ENCODE measurements at places on chromosomes 7 and 10.

DNA sequence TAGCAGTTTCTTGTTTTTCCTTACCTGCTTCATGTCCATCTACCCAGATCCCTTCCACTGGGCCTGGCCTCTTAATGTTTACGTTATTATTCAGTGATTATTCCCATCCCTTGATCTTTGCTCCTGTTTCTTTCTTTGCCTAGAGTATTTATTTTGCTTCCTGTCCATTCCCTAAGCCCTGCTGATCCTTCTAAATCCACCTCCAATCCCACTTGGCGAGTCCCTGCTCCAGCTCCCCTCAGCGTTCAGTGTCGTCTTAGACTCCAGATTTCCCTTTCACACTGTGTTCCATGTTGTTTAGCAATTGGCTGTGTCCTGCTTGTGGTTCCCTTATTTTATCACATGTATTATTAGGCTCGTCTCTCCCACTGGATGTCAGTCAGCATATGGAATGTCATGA is 7.3 kb downstream of the PPP2R2D start:
- DNase-seq, result no peak

DNA sequence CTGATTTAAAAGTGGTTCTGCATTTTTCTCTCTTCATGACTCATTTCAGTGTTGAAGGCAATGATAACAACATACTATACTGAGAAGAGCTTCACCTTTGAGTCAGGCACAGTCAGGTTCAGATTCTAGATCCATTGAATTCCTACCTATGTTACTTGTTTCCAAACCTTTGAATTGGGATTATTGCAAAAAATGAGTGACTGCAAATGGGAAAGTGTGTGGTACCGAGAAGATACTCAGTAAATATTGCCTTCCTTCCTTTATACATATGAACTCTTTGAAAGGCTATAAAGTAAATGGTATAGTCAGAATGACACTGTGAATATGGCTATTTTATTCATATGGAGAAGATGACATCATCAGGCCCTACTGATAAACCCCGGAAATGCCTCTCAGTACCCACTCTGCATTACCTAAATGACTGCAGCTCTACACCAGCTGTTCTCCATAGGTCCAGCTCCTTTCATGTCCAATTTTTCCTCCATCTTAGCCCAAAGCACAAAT is 66.7 kb upstream of the FGL2 start:
- DNase-seq, result no peak

GRCh38 chr10:69838853-69839252 is 37.1 kb downstream of the COL13A1 start:
- no peak for DNase-seq

DNA sequence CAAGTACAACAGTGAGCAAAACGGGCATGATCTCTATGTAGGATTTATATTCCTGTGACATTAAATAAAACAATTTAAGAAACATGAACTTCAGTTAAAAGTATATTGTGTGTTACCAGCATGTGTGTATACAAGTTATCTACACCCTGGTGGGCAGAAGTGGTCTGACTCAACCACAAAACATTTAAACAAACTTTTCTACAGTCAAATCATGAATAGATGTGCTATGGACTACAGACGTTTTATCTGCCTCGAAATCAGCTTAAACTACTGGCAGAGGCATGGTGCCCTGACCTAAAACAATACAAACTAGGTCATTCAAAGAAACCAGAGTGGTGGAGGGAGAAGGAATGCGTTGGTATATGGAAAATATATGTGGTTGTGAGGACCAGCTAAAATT is 3.6 kb downstream of the ARL3 start:
- peak; percentile 34 for DNase-seq

- DNase-seq, result no peak
Measured at GRCh38 chr10:75547391-75548298, 116.2 kb downstream of the LRMDA start.

GRCh38 chr10:132332433-132332754 is 401 bp downstream of the LRRC27 start:
- DNase-seq, result no peak

DNA sequence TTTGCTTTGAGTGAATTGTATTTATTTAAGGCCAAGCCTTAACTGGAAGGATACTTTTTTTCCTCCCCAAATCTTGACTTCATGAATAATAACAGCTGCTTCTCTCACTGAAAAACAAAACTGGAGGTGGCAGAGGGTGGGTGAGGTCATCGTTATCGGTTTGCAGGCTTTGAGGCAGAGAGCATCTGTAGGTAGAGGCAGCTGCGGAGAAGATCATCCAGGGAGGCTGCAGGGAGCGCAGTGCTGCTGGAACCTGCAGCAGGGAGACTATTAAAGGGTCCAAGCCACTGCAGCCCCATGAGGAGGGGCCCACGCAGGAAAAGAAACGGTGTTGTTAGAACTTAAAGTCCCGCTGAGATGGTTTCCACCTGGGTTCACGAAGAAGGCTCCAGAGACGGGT is 112.1 kb upstream of the SDK1 start:
- no peak for DNase-seq

DNA sequence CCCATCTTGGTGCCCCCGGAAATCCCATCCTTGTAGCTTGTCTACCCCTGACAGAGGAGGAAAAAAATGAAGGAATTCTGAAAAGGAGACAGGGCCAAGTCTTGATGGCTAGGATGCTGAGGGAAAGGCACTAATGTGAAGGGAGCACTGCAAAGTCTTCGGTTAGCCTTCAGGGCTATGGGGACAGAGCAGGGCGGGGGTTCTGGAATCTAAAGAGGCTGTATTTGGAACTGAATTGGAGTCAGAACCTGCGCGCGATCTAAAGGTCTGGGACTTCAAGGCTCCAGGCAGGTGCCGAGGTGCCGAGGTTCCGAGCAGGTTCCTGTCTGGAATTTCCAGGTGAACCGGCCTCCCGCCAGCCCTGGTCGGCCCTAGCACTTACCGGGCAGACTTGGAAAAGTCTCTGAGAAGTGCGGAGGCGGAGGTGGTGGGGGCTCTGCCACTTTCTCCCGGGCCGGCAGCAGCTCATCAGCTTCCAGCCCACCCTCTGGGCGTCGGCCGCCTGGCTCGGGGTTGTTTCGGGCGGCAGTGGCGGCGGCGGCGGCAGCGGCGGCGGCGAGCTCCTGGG is 781 bp downstream of the GBX1 start:
- DNase-seq, result no peak

- DNase-seq, result no peak
Measured at GRCh38 chr10:54702583-54703485, 98.2 kb downstream of the PCDH15 start.

GRCh38 chr10:34003561-34003960 is 669.1 kb upstream of the NRP1 start:
- DNase-seq, result no peak

- no peak for DNase-seq
Measured at GRCh38 chr10:33981301-33981700, 646.8 kb upstream of the NRP1 start.

DNA sequence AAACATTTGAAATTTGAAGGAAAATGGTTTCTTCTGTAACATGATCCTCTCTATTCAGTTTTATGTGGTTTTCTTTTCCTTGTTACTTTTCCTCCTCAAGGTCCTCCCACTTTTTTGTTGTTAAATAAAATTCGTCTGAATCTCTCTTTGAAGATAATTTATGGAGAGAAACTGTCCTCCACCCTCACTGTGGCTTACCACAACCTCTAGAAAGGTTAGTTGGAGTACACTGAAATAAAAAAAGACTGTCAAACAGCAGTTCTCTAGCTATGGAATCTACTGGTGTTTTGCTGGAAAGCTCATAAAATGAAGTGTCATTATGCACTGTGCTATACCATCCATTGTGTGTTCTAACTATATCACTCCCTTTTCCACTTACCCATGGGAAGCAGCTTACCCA is 189.4 kb downstream of the HDAC9 start:
- no peak for DNase-seq

DNA sequence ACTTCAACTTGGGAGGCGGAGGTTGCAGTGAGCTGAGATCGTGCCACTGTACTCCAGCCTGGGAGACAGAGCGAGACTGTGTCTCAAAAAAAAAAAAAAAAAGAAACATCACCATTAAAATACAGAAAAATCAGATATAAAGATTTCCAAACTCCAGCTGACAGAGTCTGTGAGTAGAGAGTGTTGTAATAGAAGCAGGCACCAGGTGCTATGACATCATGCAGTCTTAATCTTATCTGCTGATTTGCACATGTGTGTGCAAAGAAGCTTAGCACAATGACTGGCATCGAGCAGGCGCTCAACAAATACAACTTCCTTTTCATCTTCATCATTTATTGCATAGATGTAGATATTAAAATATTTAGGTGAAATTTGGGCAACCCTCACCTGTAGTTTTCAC is 92.2 kb downstream of the PRKCQ start:
- no peak for DNase-seq

DNA sequence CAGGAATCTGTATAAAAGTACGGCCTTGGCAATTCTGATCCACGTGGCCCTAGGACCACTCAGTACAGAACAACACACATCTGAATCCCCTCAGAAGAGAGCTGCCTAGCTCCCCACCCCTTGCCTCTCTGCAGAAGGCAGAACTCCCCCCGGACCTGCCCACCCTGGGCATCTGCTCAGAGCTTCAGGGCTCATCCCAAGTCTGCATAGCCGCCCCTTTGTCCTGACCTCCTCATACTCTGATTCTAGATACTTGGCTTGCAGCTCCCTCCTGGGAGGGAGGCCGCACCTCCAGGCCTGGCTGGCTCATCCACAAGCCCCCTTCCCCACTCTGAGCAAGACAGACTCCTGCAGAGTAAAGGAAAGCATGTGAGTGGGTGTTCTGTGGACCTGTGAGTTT is 49.6 kb downstream of the GRID1 start:
- DNase-seq, result no peak

GRCh38 chr7:74398426-74398825 is 55.3 kb upstream of the GTF2IRD1 start:
- no peak for DNase-seq

GRCh38 chr7:75866114-75866488 is 12.7 kb upstream of the RHBDD2 start:
- DNase-seq, result no peak

GRCh38 chr7:28695300-28696295 is 262.5 kb downstream of the TRIL start:
- no peak for DNase-seq

DNA sequence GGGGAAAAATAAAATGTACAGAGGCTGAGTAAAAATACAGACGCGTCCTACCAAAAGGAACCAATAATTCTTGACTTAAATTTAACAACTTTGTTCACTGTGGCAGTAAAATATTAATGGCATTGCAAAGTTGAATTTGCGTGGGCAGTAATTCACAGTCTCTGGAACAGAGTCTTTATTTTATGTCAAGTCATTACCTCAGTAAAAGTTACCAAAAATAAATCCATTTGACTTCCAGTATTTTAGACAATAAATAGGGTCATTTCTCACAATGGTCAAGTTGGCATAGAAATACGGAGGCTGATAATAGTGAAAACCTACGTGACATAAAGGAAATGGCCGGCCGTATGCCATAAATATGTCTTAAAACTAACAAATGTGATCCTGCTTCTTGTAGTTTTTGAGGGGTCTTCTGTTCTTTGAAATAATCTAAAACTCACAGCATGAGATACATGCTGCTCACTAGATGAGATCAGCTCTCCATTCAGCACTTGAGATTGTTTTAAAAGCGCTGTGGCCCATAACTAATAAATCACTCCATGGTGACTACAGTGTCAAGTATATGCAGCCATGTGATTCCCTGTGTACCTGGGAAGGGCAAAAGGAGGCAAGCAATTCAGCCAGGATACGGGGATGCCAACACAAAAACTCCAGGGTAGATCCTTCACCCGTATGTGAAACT is 75.3 kb downstream of the DOCK4 start:
- DNase-seq, result no peak

DNA sequence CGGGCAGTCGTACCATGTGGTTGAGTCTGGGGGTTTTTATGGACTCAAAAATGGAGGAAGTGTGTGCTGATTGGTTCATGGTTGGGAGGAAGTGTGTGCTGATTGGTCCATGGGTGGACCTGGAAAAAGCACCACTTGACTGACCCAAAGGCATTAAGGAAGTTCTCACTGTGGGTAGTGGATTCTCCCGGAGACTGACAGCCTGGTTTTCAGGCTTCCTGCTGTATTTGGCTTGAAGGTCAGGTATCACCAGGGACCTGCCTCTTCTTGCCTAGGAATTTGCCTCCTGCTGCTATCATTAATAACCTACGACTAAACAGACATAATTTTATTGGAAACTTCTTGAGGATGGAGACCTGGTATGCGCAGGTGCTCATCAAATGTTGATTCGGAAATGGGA is 268.8 kb upstream of the LRGUK start:
- DNase-seq, result no peak

GRCh38 chr10:409408-410040 is 274.3 kb downstream of the ZMYND11 start:
- DNase-seq, result no peak

GRCh38 chr10:6211341-6211670 is 8.6 kb downstream of the PFKFB3 start:
- DNase-seq, result no peak

- DNase-seq, result no peak
Measured at GRCh38 chr7:17385612-17386011, 87.2 kb downstream of the AHR start.

DNA sequence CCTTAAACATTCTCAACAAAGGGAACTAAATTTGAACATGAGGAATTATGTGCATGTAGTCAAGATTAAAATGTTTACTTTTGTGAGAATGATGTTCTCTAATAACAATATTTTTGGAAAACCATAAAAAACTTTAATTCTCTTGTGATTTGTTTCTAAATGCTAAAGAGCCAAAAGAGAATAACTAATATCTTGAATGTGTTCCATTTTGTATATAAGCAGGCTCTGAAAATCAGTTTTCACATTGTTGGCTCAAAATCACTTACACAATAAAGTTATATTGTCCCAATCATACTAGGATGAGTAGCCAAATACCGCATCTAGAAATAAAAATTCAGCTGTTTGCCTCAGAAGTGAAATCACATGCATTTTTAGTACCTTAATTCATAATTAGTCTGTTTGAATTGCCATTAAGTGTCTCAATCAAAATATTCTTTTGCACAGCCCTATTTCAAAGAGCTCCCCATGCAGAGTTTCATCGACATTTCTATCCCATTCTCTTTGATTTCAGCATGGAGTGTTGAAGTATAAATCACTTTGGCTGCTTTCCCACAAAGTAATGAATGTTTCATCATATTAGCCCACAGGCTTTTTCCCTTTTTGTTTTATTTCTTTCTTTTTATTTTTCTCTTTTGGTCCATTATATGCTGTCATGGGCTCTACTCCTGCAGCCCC is 420.3 kb upstream of the POM121L12 start:
- DNase-seq, result no peak

GRCh38 chr7:76310102-76310957 is 7.9 kb downstream of the HSPB1 start:
- DNase-seq, result no peak

DNA sequence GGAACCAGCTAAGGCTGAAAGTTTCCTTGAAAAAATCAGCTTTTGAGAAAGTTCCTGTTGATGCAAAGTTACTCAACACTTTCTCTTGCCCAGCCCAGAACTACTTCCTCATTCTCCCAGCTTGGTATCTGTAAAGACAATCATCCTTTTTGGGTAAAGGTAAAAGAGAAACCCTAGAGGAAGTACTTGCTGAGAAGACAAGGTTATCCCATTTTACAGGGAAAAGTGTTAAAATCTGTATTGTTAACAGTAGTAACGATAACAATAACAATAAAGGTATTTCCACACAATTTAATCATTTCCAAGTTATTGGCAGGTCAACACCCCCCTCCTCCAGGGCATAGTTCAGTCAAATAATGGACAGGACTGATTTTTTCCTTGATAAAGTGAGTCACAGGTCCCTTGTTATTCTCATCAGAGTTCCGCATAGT is 2.4 kb downstream of the ALOX5 start:
- DNase-seq, result peak; percentile 10
